ENCODE measurements at places on chromosomes 2 and 18.

DNA sequence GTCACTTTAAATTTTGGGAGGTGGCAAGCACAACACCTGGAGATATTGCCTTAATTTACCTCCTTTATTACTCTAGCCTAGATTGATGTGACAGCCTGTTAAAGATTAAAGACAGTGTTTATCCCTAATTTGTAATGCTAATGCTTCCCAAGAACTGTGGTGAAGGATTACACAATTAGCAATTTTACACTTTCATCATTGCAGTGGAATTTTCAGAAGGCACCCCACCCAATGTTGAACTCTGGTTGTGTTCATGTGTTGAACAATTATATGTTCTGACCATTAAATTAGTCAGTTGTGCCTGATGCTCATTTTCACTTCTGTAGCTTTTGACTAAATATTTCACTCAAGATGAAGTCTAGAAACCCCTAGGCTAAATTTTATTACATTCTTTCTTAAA is 317.1 kb upstream of the CWC22 start:
- DNase-seq: no peak

DNA sequence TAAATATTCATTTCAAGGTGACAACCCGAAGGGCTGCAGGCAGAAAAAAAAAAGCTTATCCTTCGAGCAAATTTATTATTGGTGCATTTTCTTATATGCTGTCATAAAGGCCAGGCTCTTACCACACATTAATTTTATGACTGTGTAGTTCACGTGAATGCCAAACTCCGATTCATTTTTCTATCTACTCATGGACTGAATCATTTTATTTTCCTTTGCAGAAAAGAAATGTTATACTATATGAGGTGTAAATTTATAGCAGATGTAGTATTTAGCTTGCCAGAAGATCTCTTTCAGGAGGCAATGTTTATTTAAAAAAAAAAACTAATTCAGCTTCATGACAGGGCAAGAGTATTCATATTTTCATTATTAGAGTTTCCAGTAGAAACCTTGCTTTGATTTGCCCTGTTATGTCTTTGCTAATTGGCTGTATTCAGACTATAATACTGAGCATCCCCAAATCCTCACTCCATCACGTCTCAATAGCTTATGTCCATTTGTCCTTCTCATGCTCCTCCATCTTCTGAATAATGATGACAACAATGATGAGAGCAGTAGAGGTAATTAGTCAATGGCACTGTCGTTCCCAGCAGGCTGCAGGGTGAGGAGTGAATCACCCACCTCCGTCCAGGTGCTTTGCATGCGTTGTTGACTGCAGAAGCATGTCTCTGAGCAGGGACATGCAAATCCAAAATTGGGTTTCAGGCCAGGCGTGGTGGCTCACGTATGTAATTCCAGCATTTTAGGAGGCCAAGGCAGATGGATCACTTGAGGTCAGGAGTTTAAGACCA is 101.1 kb upstream of the RAB12 start:
- DNase-seq: peak; percentile 22

DNA sequence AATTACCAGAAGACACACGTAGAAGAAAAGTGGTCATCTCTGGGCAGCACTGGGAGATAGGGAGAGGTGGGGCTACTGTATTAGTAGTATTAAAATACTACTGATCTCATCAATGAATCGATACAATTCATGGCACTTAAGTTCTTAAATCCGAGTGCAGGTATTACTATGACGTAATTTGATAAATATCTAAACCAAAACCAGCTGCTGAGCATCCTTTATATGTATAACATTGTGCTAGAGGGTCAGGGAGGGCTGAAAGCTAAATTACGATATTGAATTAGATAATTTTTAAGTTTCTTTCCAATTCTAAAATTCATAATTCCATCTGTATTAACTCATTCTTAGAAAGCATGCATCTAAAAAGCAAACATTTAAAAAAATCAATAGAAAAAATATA is 25.3 kb downstream of the DARS1 start:
- DNase-seq: no peak

GRCh38 chr2:159213296-159213695 is 73.2 kb downstream of the WDSUB1 start:
- no peak for DNase-seq

DNA sequence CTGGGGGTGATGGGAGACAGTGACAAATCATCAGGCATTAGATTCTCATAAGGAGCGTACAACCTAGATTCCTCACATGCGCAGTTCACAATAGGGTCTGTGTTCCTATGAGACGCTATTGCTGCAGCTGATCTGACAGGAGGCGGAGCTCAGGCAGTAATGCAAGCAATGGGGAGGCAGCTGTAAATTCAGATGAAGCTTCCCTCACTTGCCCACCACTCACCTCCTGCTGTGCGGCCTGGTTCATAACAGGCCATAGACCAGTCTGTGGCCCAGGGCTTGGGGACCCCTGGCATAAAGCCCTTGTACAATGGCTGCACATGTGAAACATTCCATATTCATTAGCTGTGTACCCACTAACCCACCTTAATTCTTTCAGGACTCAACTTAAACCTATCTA is 18.0 kb downstream of the NMUR1 start:
- no peak for DNase-seq
